Hematopoietic multipotent progenitor cell treated with erythropoietin and hydrocortisone succinate and interleukin-3 and kit ligand, for 15 days (in vitro differentiated cells): ENCODE measurements at places on chromosomes 11 and 22.
A peak's percentile ranks its signal among the peaks of the same experiment; 100 is the strongest.

- DNase-seq = peak; percentile 92
Observed at GRCh38 chr11:65873318-65874156, 937 bp upstream of the EFEMP2 start.

DNA sequence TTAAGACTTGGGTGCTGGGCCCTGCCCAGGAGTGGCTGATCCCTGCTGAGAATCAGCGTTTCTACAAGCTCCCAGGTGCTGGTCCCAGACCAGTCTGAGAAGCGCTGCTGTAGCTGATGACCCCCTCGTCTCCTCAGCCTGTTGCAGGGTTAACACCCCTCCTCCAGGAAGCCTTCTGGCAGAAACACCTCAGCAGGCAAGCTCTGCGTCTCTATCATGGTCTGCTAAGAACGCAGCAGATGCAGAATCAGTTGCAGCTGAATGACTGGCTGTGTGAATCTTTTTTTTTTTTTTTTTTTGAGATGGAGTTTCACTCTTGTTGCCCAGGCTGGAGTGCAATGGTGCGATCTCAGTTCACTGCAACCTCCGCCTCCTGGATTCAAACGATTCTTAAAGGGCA lies 132.5 kb downstream of the CACNA1I start:
- DNase-seq = no peak

GRCh38 chr22:45804986-45805325 lies 133.3 kb downstream of the ATXN10 start:
- no peak for DNase-seq

DNA sequence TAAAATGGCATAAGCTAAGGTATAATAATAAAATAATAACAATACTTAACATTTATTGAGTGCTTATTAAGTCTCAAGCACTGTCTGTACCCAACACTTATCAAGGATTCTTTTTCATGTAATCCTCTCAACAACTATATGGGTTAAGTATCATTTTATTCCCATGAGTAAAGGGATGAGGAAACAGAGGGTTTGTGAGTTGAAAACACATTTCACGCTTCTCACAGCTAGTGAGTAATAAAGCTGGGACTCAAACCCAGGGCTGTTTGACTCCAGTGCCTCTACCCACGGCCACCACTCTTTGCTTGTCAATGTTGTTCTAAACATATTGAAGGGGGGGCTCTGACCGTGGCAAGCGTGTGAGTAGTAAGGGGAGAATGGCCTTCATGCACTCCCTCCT lies 8.7 kb downstream of the CD3E start:
- DNase-seq = no peak

- no peak for DNase-seq
Observed at GRCh38 chr11:79101656-79102055, 339.2 kb downstream of the TENM4 start.

GRCh38 chr11:62854825-62855570 lies 15.6 kb upstream of the WDR74 start:
- DNase-seq = no peak

GRCh38 chr11:66879583-66879982 lies 22.7 kb downstream of the LRFN4 start:
- DNase-seq = no peak

GRCh38 chr11:91248199-91248807 lies 976.3 kb upstream of the FAT3 start:
- peak; percentile 2 for DNase-seq

GRCh38 chr22:23789121-23789520 lies 2.4 kb downstream of the SMARCB1 start:
- DNase-seq = no peak

DNA sequence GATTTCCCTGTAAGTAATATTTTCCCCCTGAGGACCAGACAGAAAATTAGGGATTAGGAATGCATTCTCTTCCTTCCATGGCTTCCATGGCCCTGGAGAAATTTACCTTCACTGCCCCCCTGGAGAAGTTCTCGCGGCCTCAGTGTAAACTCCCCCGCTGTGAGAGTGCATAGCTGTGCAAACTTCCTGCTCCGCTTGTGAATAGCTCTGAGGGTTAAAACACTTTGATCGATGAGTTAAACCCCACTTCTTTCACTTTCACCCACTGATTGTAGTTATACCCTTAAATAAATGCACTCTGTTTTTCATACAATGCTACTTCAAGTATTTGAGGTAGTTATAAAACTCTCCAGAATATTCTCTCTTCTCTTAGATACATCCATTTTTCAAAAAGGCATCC lies 190.8 kb downstream of the DSCAML1 start:
- DNase-seq = no peak

GRCh38 chr11:82458761-82459160 lies 274.9 kb downstream of the FAM181B start:
- DNase-seq = no peak

- DNase-seq = no peak
Observed at GRCh38 chr11:28137832-28138231, 29.6 kb downstream of the METTL15 start.
